ENCODE measurements at places on chromosomes 12 and 14. TPM values are rescaled to one million over a fixed set of nuclear protein-coding genes. Genes with fewer than 3 reads are reported as not detected.

Gene ZNF84
- total RNA-seq = 30.3 TPM

Gene MIPOL1
- total RNA-seq = not detected

DNA sequence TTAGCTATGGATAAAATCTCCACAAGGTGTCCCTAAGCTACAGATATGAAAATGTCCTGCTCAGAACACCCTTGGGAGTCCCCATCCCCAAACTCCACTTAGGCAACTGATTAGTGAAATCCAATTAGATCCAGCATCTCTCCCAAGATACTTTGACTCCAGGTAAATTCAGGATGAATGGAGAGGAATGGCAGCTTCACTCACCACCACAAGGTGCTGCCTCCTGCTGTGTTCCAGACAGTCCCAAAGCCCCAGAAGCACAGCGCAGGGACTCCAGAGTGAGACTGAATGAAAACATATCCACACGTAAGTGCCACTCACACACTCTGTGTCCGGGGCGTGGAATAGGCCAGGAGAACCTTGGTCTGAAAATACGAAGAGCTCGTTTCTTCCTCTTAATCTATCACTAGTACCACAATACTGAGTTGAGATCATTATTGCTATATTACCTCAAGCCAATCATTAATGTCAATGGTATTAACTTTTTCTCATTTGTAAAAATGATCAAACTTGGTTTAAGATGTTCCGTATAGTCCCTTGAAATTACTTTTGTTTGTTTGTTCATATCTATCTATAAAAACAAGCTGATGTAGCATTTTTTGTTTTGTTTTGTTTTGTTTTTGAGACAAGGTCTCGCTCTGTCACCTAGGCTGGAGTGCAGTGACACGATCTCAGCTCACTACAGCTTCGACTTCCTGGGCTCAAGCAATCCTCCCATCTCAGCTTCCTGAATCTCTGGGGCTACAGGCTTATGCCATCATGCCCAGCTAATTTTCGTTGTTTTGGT, 70.0 kb upstream of the BICD1 start:
- DNase-seq = no peak

DNA sequence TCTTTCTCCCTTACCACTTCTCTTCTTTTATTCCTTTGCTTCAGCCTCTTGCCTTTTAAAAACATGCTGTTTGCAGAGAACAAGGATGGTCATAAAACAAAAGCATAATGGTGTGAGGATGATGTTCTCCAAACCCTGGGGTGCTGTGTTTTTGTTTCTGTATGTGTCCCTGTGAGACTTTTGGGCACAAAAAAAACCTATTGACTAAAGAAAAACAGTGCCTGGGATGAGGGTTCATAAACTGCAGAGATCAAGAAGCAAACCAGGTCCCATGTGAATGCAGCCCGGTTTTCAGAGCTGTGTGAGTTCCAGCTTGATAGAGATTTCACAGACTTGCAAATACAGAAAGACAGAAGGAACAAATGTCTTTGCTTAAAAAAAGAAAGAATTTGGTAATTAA, 148.6 kb upstream of the CPSF6 start:
- DNase-seq = no peak

DNA sequence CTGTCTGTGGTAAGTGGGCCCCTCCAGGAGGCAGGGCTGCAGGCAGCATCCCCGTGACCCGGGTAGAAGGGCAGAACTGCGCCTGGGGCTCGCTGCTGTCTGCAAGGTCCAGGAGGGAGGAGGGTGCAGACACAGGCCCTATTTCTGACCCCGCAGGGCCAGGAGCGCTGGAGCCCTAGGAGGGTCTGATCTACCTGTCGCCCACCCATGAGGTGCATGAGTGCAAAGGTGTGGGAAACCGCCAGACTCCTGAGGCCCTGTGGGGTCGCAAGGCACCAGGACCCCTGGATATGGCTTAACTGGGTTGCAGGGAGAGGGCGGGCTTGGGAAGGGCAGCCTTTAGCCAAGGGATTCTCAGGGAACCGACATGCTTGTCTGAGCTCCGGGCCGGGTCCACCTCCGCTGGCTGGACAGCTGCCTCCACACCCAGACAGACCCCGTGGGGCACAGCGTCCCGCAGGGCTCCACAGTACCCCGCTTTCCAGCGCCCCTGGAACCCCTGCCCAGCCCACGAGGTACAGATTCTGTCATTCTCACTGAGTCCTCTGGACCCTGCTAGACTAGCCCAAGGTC, 72.9 kb upstream of the TSPAN11 start:
- DNase-seq = no peak

GRCh38 chr12:88604646-88605045, 24.4 kb upstream of the KITLG start:
- no peak for DNase-seq

Data from T-cell (primary cell).